ENCODE measurements at places on chromosomes 3 and 15.

DNA sequence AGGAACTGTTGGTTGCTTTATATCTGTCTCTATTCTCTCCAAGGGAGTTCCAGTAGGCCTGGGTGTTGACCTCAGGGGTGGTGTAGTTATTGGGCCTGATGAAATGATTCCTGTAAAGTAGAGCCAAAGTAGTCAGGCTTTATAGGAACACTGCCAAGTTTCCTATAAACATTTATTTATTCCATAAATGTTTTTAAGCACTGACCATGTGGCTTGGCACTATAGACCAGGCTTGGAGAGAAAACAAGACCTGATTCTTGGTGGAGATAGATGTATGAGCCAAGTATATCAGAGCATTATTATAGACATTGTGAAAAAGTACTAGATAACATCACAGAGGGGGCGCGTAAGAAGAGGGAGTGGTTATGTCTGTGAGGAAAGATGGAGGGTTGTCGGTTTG, 65.9 kb downstream of the TFG start:
- no peak for DNase-seq

DNA sequence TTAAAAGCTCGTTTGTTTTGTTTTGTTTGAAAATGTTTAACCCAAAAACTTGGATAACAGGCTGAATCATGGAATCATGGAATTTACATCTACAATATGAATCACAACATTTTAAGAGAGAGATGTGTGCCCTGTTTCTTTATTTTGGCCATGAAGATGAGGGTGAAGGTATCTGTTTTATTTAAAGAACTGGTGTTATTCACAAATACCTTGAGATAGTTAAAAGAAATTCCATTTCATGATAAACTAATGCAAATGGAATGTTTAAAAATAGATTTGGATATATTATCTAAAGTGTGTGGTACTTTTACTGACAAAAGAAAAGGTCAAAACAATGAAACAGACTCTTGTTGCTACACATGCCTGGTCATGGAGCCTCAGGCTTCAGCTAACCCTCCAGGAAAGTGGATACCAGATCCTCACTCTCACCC, 486.0 kb upstream of the CFAP20DC start:
- DNase-seq = no peak

GRCh38 chr3:110456438-110457138, 615.0 kb upstream of the NECTIN3 start:
- DNase-seq = no peak

DNA sequence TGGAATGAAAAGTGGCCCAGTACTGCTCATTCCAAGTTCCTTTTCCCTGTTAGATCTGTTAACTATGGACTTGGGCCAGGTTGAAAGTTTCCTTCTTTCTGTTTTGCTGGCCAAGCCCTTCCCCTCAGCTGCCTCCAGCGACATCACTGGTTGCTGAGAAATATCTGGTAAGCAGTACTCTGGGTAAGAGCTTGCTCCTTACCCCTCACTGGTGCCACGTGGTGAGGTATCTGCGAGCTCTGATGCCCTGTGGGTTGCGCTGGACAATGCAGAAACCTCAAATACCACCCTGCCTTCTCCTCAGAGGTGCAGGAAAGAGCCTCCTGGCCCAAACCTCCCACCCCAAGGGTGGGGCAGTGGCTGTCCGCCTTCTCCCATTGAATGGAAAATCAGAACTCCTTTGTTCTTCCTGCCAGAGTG, 42.9 kb upstream of the APH1B start:
- DNase-seq = peak; percentile 64

DNA sequence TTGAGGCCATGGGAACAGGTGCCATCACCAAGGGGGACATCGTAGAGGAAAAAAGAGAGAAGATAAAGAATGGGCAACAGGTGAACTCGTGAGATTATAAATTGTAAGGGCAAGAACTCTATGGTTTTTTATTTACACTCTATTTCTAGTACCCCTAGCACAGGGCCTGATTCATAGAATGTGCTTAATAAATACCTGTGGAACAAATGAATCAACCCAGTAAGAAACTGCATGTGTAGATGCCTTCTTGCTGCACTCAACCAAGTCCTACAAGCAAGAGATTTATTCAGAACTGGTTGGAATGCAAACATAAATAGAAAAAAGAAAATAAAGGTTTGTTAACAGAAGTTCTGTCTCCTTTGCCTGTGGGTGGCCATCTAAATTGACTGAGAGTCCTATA, 18.7 kb upstream of the KPNA1 start:
- no peak for DNase-seq

GRCh38 chr15:60548101-60548500, 69.2 kb upstream of the ICE2 start:
- DNase-seq = no peak

- no peak for DNase-seq
These were observed 36.7 kb upstream of the CTDSPL start for GRCh38 chr3:37824954-37825328.

GRCh38 chr15:99632521-99632920, 66.7 kb downstream of the MEF2A start:
- DNase-seq = no peak

DNA sequence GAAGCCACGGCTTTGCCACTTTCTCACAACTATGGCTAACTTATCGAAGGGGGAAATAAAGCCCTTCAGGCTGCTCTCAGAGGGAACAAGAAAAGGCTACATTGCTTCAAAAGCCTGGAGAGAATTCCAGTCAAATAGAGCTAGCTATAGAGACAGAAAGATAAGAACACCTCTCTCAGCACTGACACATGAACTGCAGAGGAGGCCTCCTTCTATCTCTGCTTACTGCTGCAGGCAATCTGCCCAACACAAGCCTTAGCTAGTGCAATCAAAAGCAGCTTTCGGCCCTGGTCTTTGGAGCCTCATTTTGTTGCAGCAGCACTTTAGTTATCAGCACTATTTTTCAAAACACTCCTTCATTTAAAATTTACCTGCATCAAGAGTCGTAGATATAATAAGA, 118.4 kb upstream of the ROBO1 start:
- DNase-seq = no peak

DNA sequence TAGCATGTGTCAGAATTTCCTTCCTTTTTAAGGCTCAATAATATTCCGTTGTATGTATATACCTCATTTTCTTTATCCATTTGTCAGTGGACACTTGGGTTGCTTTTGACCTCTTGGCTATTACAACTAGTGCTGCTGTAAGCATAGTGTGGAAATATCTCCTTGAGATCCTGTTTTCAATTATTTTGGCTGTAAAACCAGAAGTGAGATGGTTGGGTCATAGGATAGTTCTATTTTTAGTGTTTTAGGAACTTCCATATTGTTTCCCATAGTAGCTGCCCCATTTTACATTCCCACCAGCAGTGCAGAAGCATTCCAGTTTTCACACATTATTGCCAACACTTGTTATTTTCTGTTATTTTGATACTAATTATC, 70.4 kb upstream of the C15orf39 start:
- DNase-seq = peak; percentile 87

- DNase-seq = no peak
These were observed 81.2 kb upstream of the CADPS start for GRCh38 chr3:62956411-62956810.

GRCh38 chr3:50587806-50588758, 18.8 kb downstream of the HEMK1 start:
- no peak for DNase-seq

GRCh38 chr3:194470615-194471014, 16.2 kb downstream of the ATP13A3 start:
- no peak for DNase-seq

- DNase-seq = no peak
These were observed 9.5 kb downstream of the BTD start for GRCh38 chr3:15611018-15611417.

- DNase-seq = no peak
These were observed 557.2 kb downstream of the EPHB1 start for GRCh38 chr3:135352213-135352612.

- DNase-seq = no peak
These were observed 204.7 kb upstream of the GAP43 start for GRCh38 chr3:115418583-115418982.
